Bronchial epithelial cell (primary cell): ENCODE measurements at places on chromosomes 13 and 19.

GRCh38 chr13:106918557-106918860, 350.6 kb upstream of the ARGLU1 start:
- no peak for DNase-seq

- DNase-seq: no peak
Observed at GRCh38 chr19:44973982-44974735, 19.0 kb downstream of the CLPTM1 start.

DNA sequence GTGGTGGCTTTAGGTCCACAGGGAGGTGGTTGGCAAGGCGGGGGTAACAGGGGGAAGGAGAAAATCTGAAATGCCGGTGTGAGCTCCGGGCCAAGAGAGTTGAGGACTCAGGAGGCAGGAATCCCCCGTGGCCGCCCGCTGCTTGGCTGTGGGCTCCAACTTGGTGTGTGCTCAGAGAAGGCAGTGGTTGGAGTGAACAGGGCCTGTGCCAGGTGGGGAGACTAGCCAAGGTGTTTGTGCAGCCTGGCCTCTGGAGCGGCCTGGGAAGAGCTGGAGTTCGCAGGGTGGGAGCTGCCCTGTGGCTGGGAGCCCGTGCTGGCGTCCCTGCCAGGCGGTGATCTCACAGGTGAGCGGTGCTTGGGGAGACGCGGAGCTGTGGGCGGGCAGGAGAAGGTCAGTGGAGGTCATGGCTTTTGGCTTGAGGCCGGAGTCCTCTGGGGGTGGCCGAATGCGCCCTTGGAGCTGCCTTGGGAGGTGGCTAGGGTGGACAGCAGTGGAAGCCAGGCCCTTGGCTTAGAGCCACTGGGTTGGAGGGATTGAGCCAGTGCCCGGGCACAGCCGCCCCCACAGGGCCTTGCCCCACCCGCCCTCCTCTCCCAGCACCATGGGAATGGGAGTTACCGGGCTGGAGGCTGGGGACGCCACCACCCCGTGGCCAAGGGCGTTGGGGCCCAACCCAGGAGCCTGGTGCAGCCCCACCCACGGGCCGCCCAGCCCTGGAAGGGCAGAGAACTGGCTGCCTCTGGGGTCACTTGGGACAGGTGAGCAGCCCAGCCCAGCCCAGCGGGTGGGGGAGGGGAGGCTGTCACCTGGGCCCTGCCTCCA, 7.1 kb upstream of the CIRBP start:
- DNase-seq: no peak

- DNase-seq: no peak
Observed at GRCh38 chr13:60370343-60370742, 26.7 kb upstream of the TDRD3 start.

GRCh38 chr13:70407486-70407885, 299.2 kb upstream of the KLHL1 start:
- peak; percentile 58 for DNase-seq

GRCh38 chr13:113078902-113079780, 26.4 kb upstream of the F7 start:
- no peak for DNase-seq

GRCh38 chr13:51818276-51818675, 14.3 kb upstream of the DHRS12 start:
- no peak for DNase-seq

DNA sequence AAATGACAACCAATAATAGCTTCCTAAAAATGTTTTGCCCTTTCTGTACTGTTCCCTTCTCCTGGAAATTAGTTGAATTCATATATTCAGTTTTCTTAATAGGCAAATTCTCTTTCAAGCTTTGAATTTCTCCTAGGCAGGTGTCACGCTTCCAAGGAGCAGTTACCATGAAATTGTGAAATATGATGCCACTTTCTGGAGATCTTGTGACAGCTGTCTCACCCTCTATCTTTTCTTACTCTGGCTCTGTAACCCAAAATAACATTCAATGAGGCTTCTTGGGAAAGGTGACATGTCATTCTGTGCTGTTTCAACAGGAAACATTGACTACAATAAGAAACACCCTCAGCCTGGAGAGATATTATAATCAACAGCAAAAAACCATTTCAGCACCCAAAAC, 80.3 kb upstream of the MRI1 start:
- DNase-seq: no peak

DNA sequence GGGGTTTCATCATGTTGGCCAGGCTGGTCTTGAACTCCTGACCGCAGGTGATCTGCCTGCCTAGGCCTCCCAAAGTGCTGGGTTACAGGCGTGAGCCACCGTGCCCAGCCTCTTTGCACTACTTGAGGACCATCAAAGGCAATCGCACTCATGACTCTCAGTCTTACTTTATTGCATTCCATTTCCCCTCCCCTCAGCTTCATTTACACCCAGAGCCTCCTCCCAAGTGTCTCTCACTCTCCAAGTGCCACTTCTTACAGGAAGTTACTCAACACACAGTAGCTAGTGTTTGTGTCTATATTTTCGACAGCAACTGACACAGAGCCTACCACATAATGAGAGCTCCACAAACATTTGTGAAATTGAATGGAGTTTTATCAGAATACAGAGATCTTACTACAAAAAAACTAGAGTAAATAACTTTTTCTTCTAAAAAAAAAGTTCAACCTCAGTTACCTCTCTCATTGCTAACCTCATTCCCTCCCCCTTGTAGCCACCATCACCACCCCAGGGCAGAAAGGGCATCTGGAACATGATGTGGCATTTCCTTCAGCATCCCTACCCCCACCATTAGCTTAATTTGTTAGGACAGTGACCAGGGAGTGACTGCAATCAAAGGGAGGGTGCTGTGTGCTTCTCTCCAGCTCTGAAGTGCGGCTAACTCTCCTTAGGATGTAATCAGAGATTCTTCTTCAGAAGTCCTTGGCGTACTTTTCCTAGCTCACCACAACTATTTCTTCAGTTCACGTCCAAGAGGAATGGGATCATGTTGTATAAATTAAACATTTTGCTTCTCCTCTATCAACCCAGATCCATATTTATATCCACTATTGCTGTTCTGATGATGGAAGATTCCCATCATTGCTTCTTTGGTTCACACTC, 17.0 kb upstream of the RUBCNL start:
- DNase-seq: no peak

DNA sequence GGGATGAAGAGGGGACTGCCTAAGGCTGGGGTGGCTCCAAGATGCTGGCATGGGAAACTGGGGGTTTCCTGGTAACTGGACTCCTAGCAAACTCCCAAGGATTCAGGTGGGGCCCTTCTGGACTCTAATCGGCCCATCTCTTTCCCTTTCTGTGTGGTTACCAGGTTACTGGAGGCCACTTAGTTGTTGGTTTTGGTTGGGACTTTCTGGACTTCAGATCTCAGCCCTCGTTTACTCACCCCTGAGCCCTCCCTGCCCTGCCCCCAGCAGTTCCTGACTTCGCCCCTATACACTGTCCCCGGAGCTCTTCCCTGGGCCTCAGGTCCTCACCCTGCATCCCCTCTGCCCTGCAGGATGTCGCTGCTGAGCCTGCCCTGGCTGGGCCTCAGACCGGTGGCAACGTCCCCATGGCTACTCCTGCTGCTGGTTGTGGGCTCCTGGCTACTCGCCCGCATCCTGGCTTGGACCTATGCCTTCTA, 328 bp downstream of the CYP4F12 start:
- no peak for DNase-seq

GRCh38 chr13:79398127-79398526, 7.9 kb downstream of the RBM26 start:
- no peak for DNase-seq

DNA sequence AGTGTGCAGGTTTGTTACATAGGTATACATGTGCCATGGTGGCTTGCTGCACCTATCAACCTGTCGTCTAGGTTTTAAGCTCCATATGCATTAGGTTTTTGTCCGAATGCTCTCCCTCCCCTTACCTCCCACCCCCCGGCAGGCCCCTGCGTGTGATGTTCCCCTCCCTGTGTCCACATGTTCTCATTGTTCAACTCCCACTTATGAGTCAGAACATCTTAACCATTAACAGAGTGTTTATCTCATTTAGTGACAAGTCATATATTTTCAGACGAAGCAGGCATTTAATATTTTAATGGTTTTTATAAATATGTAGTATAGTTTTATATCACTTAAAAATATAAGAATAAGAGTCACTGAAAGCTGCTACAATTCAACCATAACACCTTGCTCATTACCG, 780.5 kb upstream of the ARGLU1 start:
- no peak for DNase-seq

GRCh38 chr19:58181902-58182576, 822 bp upstream of the ZNF274 start:
- peak; percentile 20 for DNase-seq

GRCh38 chr13:26590951-26591350, 33.5 kb downstream of the WASF3 start:
- DNase-seq: no peak

DNA sequence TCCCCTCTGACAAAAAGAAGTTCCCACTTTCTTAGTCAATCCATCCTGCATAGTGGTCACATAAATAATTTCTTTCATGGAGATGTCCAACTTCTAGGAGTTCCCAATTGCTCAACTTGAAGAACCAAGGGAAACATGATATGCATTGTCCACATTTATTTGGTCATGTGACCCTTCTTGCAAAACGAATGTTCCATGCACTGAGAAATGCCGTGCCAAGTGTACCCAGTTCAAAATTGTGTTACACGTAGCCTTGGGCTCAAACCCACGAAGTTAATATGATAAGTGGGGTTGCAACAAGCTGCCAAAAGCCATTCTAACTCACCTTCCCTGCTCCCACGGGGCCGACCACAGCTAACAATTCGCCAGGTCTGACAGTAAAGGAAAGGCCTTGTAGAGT, 113.1 kb downstream of the ABCC4 start:
- DNase-seq: no peak

DNA sequence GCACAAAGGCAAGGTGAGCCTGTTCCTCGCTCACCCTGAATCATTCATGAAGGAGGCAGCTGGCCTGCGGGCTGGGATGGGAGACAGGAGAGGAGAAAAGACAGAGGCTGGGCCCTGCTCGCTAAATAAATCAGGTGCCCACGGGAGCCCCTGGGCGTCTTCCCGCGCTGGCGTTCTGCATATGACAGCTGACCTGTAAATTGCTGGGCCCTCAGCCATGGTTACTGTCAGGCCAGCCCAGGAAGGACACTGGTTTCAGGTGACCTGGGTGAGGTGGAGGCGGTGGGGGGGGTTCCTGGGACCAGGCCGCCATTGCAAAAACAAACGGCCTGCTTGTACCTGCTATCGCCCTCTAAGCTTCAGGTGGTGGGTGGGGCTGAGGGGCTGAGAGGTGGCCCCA, 3.4 kb upstream of the PTBP1 start:
- no peak for DNase-seq

GRCh38 chr13:23992781-23993679, 95.7 kb upstream of the C1QTNF9B start:
- DNase-seq: no peak

DNA sequence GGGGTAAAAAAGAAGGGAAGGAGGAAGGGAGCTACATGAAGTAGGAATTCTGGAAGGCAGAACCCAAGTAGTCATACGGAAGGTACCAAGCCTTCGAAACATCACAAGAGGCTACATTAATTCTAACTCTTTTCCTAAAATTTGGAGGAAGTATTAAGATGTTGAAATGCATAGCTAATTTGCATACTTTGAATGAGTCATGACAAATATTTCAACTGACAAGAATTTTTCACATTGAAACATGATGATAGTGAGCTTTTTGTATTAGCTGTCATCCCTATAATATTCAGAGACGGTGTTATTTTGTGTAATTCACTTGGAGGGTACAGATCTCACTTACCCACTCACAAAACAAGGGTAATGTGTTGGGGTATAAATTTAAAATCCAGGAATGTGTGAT, 9.1 kb upstream of the ACOD1 start:
- peak; percentile 77 for DNase-seq

DNA sequence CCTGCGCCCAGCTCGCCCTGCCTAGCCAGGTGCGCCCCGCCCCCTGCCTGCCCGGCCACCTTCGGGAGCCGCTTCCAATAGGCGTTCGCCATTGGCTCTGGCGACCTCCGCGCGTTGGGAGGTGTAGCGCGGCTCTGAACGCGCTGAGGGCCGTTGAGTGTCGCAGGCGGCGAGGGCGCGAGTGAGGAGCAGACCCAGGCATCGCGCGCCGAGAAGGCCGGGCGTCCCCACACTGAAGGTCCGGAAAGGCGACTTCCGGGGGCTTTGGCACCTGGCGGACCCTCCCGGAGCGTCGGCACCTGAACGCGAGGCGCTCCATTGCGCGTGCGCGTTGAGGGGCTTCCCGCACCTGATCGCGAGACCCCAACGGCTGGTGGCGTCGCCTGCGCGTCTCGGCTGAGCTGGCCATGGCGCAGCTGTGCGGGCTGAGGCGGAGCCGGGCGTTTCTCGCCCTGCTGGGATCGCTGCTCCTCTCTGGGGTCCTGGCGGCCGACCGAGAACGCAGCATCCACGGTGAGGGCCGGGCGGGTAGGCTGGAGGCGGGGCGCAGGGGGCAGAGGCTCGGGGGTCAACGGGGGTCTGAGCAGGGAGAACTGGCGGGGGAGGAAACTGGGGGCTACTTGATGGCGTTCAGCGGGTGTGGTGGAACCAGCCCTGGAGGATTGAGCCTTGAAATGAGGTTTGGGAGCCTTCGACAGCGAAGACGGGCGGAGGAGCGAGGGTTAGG, at the start of gene SPINT2:
SPINT2 (plus strand) TSS at position 88 of the 727 bp plus-strand sequence; CDS start at position 408, 320 bp downstream.
- no peak for DNase-seq

GRCh38 chr13:113293686-113294085, 3.4 kb upstream of the LAMP1 start:
- no peak for DNase-seq

DNA sequence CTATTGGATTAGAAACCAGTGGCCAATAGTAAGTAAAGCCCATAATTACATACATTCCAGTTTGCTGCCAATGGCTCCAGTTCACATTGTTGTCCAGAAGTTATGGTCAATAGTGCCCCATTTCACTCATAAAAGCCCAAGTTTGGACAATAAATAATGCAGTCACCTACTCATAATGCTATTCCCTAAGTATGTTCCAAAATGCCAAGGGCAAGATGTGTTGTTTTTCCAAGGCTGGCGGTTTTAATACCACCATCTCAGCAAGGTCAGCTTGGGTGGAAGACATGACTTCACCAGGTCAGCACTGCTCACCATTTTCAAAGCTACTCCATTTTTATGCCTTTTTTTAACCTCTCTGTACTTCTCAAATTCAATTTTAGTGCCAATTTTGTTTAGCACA, 32.7 kb downstream of the KCTD12 start:
- DNase-seq: peak; percentile 25
